NCI-H1417 (cell line): ENCODE measurements at places on chromosomes 3 and 15.
A peak's percentile ranks its signal among the peaks of the same experiment; 100 is the strongest.

GRCh38 chr3:70982284-70982683 is 601.2 kb downstream of the FOXP1 start:
- DNase-seq = no peak

DNA sequence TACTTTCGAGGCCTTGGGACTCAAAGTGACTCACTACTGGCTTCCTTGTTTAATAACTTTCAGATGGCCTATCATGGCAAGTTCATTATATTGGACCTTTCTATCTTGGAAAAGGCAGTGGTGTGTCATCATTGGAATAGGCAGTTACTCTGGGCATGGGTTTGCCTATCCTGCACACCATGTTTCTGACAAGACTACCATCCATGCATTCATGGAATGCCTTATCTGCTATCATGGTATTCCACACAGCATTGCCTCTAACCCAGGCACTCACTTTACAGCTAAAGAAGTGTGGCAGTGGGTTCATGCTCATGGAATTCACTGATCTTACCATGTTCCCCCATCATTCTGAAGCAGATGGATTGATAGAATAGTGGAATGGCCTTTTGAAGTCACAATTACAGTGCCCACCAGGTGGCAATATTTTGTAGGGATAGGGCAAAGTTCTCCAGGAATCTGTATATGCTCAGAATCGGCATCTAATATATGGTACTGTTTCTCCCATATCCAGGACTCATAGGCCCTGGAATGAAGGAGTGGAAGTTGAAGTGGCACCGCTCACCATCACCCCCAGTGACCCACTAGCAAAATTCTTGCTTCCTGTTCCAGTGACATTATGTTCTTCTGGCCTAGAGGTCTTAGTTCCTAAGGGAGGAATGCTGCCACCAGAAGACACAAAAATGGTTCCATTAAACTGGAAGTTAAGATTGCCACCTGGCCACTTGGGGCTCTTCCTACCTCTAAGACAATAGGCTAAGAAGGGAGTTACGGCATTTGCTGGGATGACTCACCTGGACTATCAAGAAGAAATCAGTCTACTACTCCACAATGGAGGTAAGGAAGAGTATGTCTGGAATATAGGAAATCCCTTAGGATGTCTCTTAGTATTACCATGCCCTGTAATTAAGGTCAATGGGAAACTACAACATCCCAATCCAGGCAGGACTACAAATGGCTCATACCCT is 1161.4 kb downstream of the SI start:
- DNase-seq = peak; percentile 37

DNA sequence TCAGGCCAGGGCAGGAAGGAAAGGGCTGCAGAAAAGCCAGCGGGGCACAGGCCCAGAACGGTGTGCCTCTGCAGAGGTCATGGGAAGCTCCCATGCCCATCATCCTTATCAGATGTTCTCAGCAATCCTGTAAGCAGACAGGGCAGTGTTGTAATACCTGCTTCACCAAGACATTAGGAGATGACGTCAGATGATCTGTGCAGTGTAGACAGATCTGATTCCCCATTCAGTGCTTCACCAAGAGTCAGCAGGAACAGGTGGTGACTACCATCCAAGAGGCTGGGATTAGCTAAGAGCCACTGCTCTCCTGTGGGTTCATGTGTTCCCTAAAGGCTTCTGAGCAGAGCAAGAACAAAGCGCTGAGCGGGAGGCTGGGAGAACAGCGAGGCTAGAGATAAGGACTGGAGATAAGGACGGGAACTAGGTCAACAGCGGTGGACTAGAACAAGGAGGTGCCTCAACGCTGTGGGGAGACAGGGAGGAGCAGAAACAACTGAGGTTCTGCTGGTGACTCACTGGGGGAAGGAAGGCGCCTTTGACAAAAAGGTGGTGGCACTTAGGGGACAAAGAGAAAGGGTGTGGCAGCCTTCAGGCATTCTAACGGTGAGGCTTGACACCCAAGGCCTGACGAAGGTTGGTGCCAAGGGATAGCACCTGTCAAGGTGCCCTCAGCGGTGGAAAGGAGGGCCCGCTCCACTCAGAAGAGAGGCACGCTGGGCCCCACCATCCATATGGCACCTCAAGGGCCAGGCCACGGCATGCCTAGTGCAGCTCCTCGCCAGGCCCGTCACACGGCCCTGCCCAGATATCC is 28.4 kb downstream of the CCDC12 start:
- no peak for DNase-seq

- DNase-seq = no peak
Observed at GRCh38 chr15:36982430-36982829, 117.9 kb downstream of the MEIS2 start.

- no peak for DNase-seq
Observed at GRCh38 chr3:72786668-72787067, 61.6 kb downstream of the SHQ1 start.

- no peak for DNase-seq
Observed at GRCh38 chr15:84904419-84904818, 20.0 kb downstream of the SLC28A1 start.

- DNase-seq = no peak
Observed at GRCh38 chr15:84827246-84827645, 10.1 kb downstream of the ALPK3 start.

DNA sequence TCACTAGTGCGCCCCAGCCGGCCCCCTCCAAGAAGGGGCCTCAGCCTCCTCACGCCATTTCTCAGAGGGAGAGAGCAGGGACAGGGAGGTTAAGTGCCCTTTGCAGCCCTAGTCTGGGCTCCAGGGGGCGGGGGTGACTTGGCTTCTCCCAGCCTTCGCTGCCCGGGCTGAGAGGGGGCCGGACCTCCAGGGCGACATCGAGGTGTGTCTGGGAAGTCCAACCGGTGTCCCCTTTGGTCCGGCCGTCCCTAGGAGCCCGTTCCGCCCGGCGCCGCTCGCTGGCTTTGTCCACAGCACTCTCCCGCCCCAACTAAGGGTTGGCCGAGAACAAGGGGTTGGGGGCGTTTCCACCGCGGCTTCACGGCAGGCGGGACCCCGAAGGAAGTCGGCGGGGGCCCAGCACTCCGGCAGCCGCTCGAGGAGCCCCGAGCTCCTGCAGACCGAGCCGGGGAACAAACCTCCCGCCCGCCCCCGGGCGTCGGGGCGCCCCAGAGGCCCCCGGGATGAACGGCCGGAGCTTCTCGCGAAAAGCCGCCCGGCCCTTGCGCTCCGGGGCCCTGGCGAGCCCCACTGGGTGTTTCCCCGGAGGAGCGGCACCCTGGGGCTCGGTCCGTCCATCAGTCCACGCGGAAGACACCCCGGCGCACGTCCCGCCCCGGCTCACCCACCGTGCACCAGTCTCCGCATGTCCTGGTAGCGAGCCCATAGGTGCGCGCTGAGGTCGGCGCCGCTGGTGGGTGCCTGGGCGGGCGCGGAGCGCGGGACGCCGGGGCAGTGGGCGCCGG is 627 bp downstream of the NT5DC2 start:
- DNase-seq = peak; percentile 56

DNA sequence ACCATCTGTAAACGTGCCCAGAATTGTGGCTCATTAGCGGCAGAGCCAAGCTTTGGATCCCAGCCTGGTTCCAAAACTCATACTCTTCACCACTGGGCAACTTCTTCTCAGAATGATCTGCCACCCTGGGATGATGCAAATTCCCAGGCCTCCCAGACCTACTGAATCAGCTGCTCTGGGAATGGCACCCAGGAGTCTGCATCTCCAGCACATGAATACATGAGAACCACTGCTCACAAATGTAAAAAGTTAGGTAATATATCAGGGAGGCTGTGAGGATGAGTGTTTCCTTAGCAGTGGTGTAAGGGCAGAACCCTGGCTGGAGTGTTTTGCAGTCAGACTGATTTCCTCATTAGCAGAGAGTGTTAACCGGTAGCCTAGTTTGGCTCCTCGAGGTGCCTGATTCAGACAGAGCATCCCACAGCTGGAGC is 94.2 kb downstream of the LIPC start:
- no peak for DNase-seq

GRCh38 chr15:95451938-95452337 is 878.6 kb upstream of the NR2F2 start:
- no peak for DNase-seq

DNA sequence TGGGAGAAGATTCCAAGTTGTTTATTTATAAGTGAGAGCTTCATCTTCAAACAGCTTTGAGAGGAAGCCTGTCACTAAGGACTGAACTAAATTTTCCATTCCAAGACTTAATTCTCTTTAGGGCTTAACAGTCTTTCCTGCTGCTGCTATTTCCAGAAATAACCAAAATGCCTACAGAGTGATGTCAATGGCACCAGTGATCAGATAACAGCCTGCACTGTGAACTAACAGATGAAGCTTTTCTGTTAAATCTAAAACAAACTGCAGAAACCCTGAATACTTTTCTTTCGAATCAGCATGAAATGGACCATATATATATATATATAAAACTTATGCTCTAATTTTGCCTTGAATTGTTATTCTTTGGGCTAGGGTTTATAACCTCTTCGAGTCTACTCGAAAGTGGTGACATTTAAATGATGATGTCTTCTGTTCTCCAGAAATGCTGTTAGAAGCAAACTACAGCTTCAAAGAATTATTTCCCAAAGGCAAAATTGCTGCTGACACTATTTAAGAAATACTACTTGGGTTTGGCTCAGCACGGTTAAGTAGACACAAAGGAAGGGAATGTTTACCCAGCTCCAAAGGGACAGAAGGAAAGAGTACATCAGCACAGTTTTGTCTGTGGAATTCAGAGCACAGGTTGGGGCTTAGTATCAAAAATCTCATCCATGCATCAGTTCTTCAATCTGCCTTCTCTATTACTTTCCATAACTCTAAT is 238.5 kb upstream of the LRRN1 start:
- DNase-seq = no peak

- peak; percentile 53 for DNase-seq
Observed at GRCh38 chr3:177050501-177051237, 146.6 kb downstream of the TBL1XR1 start.

DNA sequence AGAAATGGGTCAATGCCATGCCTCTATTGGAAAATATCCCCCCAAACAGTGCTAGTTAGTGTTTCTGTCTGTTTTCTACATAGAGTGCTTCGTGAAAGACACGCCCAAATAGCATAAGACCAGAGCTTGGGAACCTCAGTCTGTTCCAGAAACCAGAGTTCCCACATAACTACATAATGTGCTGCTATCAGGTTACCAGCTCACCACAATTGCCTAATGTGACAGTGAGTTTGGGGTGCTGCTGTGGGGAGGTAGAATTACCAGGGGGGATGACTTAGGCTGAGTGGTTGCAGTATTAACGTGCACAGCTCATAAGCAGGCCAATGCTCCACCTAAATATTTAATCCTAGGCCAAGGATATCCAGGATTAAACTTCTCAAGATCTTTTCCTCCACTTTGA is 39.2 kb downstream of the DUT start:
- no peak for DNase-seq

GRCh38 chr3:29700256-29700655 is 419.4 kb downstream of the RBMS3 start:
- DNase-seq = no peak

GRCh38 chr15:69853544-69853951 is 244.2 kb downstream of the TLE3 start:
- DNase-seq = no peak

DNA sequence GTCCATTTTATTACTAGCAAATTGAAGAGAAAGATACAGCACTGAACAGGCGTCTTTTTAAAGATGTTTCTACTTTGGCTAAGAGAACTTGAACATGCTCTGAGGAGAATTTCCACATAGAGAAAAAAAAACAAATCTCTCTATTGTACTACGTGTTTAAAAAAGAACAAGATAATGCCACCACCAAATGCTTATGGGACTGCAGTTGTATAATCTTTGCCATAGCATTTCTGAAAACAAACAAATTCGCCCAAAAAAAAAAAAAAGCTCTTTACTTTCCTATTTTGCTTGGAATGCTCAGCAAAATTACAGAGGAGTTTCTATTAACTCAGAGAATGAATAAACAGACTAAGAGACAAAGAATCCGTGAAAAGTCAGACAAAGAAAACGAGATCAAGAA is 114.2 kb downstream of the CNTN3 start:
- DNase-seq = no peak

GRCh38 chr15:61545763-61546162 is 316.7 kb upstream of the RORA start:
- no peak for DNase-seq

GRCh38 chr3:45611209-45611608 is 16.7 kb downstream of the LIMD1 start:
- no peak for DNase-seq

- peak; percentile 8 for DNase-seq
Observed at GRCh38 chr15:28128031-28128430, 28.9 kb upstream of the OCA2 start.

GRCh38 chr3:54967731-54968161 is 39.9 kb upstream of the LRTM1 start:
- no peak for DNase-seq

GRCh38 chr3:164267053-164267452 is 811.2 kb downstream of the SI start:
- no peak for DNase-seq

GRCh38 chr3:69012800-69013252 is 658 bp downstream of the EOGT start:
- DNase-seq = peak; percentile 53

DNA sequence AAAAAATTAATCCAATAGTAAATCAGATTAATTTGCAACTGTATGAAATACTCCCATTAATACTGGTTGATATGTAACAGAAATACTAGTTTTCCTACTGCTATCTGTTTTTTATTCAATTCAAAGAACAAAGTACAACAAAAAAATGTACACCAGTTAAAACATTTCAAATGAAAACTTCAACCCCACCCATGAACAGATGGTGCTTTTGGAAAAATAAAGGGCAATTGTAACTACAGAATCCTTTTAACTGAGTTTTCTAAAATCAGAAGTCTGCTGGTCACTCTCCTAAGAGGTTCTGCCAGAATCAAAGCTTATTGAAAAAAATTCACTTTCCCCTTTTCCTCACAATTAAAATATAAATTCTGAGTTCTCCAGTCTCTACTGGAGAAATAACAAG is 34.3 kb downstream of the DENND6A start:
- DNase-seq = no peak

- DNase-seq = no peak
Observed at GRCh38 chr3:31011380-31011779, 116.9 kb upstream of the GADL1 start.

GRCh38 chr15:59501597-59501996 is 63.6 kb downstream of the FAM81A start:
- DNase-seq = peak; percentile 41

- DNase-seq = no peak
Observed at GRCh38 chr3:183827809-183828537, 2.6 kb upstream of the MAP6D1 start.

DNA sequence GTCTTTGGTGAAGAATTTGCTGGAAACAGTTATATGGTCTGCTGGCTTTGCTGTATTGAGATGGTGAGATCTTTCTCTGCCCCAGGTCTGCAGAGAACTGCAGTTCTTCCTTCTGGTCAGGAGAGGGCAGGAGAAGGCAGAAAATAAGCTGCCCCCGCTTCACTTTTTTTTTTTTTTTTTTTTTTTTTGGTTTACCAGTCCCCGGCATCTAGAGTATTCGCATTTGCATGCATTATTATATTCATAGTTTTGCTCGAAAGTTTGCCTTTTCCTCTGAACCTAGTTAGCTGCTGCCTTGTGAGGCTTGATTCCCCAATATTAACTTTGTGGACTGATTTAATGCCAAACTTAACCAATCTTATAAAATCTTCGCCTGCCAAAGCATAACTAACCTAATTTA is 10.6 kb upstream of the PARL start:
- DNase-seq = peak; percentile 47
